ENCODE measurements at places on chromosomes 7 and 10.

- H3K4me3 ChIP-seq = no peak overlapping the region
- H3K36me3 ChIP-seq = no peaks in the 10 kb centered on the region
- no peaks in the 10 kb centered on the region for H3K4me1 ChIP-seq
- DNase-seq = no peak
- no peaks in the 10 kb centered on the region for H3K27me3 ChIP-seq
Measured at GRCh38 chr7:13986208-13986607, 3.3 kb downstream of the ETV1 start.

- H3K27me3 ChIP-seq = no peaks in the 10 kb centered on the region
- peak overlapping the region; percentile 39 for H3K27ac ChIP-seq
- DNase-seq = no peak
- H3K4me3 ChIP-seq = no peak overlapping the region
Measured at GRCh38 chr7:128323459-128324367, 20.0 kb downstream of the RBM28 start.

DNA sequence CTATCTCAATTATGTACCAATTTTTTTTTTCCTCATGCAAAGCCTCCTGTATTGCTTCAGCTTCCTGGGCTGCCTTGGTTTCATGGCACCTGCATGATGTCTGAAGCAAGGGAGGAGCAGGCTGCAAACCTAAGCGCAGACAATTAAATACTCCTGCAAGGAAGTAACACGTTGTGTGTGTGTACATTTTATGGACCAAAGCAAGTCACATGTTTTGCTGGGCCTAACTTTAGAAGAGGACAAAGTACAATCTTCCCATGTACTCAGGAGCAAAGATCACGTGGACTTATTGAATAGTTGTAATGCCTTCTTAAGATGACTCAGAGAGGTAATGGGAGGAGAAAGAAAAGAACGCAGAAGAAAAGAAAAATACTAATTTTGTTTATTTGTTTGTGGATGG, 944.0 kb upstream of the C7orf33 start:
- H3K27me3 ChIP-seq = no peaks in the 10 kb centered on the region
- H3K4me1 ChIP-seq = no peaks in the 10 kb centered on the region
- no peaks in the 10 kb centered on the region for H3K36me3 ChIP-seq

DNA sequence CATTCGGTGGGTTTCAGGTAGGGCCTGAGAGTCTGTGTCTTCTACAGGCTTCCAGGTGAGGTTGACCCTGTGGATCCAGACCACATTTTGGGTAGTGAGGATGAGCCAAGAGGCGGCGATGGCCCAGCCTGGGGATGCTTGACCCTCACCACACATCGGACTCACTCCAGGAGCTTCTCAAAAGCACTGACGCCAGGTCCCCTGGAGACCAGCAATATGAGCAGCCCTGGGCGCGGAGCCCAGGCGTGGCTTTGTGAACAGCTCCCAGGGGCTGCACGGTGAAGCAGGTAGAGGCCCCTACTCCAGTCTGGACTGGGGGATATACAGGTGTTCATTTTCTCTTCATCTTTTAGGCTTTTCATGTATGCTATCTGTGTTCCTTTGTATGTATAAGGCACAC, 139.7 kb upstream of the PCBD1 start:
- no peak overlapping the region for H3K27ac ChIP-seq
- H3K4me3 ChIP-seq = no peak overlapping the region
- no peaks in the 10 kb centered on the region for H3K4me1 ChIP-seq
- H3K27me3 ChIP-seq = no peaks in the 10 kb centered on the region

- no peaks in the 10 kb centered on the region for H3K27me3 ChIP-seq
- H3K4me3 ChIP-seq = no peak overlapping the region
- no peaks in the 10 kb centered on the region for H3K36me3 ChIP-seq
- DNase-seq = no peak
- H3K27ac ChIP-seq = no peak overlapping the region
Measured at GRCh38 chr7:20742913-20743312, 43.8 kb downstream of the SP8 start.

GRCh38 chr10:24858288-24859270, 93.8 kb downstream of the PRTFDC1 start:
- no peak overlapping the region for H3K4me3 ChIP-seq
- no peak for DNase-seq
- H3K36me3 ChIP-seq = no peaks in the 10 kb centered on the region
- H3K4me1 ChIP-seq = no peaks in the 10 kb centered on the region
- H3K27me3 ChIP-seq = no peaks in the 10 kb centered on the region

DNA sequence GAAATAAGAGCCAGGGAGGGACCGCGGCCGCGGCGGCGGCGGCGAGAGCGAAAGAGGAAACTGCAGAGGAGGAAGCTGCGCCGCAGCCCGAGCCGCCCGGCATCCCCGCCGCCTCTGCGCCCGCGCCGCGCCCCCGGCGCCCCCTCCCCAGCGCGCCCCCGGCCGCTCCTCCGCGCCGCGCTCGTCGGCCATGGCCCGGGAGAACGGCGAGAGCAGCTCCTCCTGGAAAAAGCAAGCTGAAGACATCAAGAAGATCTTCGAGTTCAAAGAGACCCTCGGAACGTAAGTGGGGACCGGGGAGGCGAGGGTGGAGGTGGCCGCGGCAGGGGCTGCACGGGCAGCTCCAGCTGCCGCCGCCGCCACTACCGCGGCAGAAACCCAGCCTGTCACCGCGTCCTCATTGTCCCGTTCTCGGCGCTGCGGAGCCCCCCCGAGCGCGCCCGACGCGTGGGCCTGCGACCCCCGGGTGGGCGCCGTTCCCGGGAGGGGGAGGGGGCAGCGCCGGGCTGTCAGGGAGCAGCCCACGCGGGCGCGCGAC, 351 bp downstream of the CAMK1D start:
- peak overlapping the region; percentile 83 for H3K27ac ChIP-seq
- peaks cover 17% of the 10 kb centered on the region for H3K4me1 ChIP-seq
- H3K27me3 ChIP-seq = no peaks in the 10 kb centered on the region
- no peaks in the 10 kb centered on the region for H3K36me3 ChIP-seq
- H3K4me3 ChIP-seq = peak overlapping the region; percentile 96

- H3K4me3 ChIP-seq = no peak overlapping the region
- no peak for DNase-seq
- H3K27me3 ChIP-seq = no peaks in the 10 kb centered on the region
- H3K4me1 ChIP-seq = peaks cover 6% of the 10 kb centered on the region
- H3K27ac ChIP-seq = peak overlapping the region; percentile 47
- no peaks in the 10 kb centered on the region for H3K36me3 ChIP-seq
Measured at GRCh38 chr10:4316161-4316810, 509.7 kb upstream of the AKR1E2 start.

DNA sequence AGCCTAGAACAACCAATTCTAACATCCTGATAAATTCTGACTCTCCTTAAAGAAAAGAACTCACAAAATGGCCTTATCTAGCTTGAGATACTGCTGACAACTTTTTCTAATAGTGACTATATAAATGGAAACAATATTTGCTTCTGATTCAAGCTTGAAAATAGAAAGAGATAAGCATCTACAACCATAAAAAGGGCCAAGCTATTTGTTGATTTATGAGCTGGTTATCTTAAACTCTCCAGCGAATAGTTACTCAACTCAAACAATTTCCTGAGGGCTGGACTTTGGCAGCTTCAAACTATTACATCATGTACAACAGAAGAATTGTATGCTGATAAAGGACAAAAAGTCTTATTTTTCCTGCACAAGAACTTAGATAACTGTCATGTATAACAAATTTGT, 4.6 kb downstream of the USP54 start:
- no peak overlapping the region for H3K27ac ChIP-seq
- no peak for DNase-seq
- H3K36me3 ChIP-seq = no peaks in the 10 kb centered on the region

All from esophagus squamous epithelium (tissue), 5 donors.